ENCODE measurements at places on chromosomes 7 and 10.

- DNase-seq: no peak
Measured at GRCh38 chr7:50552921-50553320, 12.3 kb downstream of the DDC start.

- DNase-seq: no peak
Measured at GRCh38 chr7:20438694-20439376, 108.1 kb downstream of the ITGB8 start.

- no peak for DNase-seq
Measured at GRCh38 chr10:34299105-34299611, 515.9 kb downstream of the PARD3 start.

DNA sequence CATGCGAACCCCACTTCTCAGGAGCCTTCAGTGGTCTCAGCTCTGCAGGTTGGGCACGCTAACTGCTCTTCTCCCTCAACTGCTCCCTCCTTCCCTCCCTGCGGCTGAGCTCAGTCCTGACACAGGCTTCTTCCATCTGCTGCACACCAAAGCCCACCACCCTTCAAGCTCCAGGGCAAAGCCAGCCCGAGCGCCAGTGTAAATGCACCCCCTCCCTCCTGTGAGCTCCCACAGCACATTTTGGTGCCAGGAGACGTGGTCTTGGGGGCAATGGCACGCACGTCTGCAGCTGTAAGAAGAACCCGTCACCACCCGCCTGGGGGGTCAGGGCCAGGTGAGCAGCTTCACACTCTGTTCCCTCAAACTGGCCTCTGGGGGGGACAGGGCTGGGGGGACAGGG, 15.9 kb downstream of the VIPR2 start:
- no peak for DNase-seq

DNA sequence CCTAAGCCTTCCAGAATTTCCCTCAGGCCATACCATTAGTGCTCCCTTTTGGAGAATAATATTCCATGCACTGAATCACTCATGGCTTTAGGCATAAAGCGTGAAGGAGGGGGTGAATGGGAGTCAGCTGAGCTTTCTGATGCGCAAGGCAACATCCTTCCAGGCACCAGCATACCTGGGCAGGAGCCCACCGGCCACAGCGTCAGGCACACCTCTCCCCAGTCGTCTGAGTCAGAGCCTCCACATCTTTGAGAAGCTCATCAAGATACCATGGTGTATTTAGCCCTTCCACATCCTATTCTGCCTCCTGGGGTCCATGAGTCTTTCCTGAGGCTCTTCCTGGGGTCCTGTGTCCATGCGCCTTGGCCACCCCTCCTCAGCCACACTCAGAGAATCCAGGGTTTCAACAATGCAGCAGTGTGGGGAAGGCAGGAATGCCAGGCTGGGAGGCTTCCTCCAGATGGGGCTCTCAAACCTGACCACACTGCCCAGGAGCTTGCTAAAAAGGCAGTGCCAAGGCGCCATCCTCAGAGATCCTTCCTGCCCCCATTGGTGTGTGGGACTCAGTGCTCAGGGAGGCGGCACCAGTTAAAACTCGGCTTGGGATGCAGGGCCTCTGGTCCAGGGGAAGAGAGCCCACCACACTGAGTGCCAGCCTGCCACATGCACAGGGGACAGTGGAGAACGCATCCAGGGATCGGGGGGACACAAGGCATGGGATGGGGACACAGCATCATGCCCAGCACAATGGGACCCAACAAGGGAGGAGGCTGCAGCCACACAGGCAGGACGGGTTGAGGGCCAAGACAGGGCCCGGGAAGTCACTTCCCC, 31.6 kb downstream of the RASGEF1A start:
- DNase-seq: no peak

- DNase-seq: no peak
Measured at GRCh38 chr10:118950997-118951637, 78.4 kb upstream of the NANOS1 start.

DNA sequence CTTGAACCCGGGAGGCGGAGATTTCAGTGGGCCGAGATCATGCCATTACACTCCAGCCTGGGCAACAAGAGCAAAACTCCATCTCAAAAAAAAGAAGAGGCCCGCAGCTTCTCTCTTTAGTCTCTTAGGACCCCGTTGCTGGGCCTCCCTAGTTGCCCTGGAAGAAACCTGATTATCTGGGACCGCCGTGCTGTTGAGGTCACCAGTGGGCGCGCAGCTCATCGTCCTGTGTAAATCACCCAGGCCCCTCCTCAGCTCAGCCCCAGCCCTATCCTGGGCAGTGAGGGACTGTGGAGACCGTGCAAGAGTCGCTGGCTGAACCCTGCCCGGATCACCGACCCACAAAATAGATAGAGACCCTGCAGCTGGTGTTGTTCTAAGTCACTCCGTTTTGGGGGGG, 85.0 kb downstream of the UNCX start:
- DNase-seq: no peak

GRCh38 chr10:93762979-93763391, 5.2 kb downstream of the LGI1 start:
- DNase-seq: no peak

DNA sequence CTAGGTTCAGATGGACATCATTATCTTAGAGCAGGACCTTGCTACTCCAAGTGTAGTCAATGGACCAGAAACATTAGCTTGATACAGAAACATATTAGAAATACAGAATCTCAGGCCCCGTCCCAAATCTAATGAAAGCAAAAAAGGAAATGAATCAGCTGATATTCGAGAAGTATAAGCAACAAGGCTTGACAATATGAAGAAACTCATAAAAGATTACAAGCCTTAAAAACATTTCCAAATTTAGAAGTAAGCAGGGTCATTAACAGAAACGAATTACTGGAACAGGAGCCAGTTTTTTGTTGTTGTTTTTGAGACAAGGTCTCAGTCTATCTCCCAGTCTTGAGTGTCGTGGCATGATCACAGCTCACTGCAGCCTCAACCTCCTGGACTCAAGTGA, 40.5 kb upstream of the GSAP start:
- DNase-seq: no peak

GRCh38 chr7:95062901-95063300, 155.5 kb downstream of the PPP1R9A start:
- DNase-seq: no peak

- DNase-seq: no peak
Measured at GRCh38 chr10:86614853-86615252, 39.5 kb upstream of the OPN4 start.

GRCh38 chr7:120108376-120108775, 164.6 kb upstream of the KCND2 start:
- no peak for DNase-seq

- DNase-seq: no peak
Measured at GRCh38 chr10:88017781-88018180, 154.4 kb downstream of the PTEN start.

- DNase-seq: no peak
Measured at GRCh38 chr10:21336476-21337170, 188.9 kb downstream of the SKIDA1 start.

- DNase-seq: no peak
Measured at GRCh38 chr7:78514634-78515033, 716.1 kb downstream of the PHTF2 start.

DNA sequence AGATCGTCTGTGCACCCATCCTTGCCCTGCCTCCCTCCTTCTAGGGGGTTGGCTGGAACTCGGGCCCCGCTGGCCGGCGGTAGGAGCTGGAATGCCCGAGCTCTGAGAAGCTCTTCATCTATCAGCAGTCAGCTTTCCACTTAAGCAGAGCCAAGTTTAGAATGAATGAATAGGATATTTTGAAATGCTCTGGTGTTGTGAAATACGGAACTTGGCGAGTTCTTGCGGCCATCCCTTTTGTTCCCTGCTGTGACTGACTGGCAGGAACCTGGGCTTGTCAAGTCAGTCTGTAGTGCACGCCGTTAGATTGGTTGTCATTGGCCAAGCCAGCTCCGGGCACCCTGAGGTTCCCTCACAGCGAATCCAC, 33.3 kb downstream of the FOXK1 start:
- no peak for DNase-seq
